HS-5 (cell line): ENCODE measurements at places on chromosomes 2 and 18.

- DNase-seq: no peak
Observed at GRCh38 chr2:46239847-46240181, 57.4 kb upstream of the EPAS1 start.

GRCh38 chr18:36247036-36247435 lies 50.5 kb upstream of the FHOD3 start:
- DNase-seq: no peak

DNA sequence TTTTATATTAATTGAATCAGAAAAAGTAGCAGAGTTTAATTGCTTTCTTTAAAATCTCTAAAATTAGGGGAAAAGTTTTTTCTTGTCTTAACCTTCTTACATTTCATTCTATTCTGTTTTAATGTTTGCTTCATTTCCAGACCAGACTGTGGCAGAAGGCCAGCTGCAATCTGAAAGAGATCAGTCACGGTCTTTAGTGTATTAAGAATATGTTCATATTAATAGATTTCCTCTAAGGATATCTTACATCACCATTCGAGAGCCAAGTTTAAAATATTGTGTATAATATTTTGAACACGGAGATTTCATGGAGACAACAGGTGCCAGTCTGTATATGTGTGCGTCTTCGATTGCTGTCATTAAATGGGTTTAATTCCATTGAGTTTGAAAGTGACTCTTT lies 230.9 kb upstream of the ZSWIM2 start:
- DNase-seq: no peak

GRCh38 chr2:166171216-166171615 lies 43.4 kb upstream of the SCN1A start:
- DNase-seq: no peak

DNA sequence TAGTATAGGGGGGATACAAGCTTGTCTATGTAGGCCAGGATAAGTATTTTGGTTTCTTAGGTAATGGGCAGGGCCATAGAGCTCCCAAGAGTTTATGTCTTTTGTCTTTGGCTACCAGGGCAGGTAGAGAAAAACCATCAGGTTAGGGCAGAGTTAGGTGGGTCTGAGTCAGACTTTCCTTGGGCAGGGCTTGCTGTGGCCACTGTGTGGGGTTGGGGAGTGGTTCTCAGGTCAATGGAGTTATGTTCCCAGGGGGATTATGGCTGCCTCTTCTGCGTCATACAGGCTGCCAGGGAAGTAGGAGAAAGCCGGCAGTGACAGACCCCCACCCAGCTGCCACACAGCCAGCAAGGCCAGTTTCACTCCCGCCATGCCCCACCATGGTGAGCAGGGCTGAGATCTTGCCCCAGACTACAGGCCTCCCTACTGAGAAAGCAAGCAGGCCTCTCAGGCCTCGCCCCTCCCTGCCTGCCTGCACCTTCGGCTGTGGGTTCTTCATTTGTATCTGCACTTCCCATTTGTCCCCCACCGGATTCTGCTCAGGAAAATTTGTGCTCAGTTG lies 55.5 kb downstream of the RPIA start:
- no peak for DNase-seq
